ENCODE measurements at places on chromosomes 11 and 22.

DNA sequence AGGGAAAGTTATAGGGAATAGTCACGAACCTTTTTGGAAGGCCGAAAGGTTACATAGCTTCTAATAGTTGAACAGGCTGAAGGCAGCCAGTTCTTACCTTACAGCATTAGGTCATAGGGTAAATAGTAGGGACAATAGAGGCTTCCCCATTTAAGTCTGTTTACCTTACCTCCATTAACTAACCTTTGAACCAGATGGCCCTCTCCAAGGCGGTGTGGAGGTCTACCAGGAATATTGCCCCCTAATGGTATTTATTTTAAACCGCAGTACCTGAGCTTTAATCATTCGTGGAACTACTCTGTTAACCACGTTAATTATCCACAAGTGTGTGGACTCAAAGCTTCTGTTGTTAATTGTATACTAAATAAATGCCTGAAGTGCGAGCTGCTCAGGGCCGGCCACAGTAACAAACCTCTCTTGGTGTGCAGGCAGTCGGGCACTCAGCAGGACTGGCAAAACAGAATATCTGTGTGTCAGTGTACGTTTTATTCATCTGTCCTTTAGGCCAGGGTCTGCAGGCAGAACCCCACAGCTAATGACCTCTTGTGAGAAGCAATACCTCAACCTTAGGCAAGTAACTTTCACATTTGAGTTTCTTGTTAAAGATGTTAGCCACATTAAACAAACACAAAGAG, 81.7 kb downstream of the PRCP start:
- no peak for DNase-seq

GRCh38 chr11:44475114-44475686, 90.3 kb upstream of the CD82 start:
- no peak for DNase-seq

DNA sequence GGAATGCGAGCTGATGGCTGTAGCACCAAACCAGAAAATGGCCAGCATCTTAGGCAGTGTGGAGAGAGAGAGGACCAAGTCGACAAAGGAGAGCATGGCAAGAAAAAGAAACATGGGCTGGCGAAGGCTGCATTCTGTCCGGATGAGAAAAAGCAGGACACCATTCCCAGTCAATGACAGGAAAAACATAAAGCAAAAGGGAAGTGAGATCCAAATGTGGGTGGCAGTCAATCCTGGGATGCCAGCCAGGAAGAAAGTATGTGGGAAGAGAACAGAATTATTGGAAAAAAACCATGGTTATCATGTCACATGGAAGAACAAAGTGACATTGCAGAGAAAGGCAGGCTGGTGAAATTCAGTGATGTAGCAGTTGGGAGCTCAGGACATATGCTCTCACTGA, 36.9 kb upstream of the OR56A1 start:
- DNase-seq, result no peak

- no peak for DNase-seq
Observed at GRCh38 chr11:2213384-2213842, 41.8 kb upstream of the TH start.

DNA sequence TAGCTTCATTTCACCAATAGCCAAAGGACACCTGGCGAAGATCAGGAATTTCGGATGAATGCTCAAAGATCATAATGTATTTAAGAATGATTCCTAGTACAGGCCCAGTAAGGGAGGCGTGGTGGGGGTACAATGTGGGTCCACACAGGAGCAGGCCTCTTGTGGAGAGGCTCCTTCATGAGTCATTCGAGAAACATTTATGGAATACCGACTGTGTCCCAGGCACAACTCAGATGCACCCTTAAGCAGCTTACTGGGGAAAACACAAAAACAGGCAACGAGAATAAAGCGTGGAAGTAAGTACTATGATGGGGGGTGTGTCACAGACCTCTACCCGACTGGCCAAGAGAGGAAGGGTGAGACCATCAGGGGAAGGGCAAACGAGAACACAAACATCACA, 44.5 kb downstream of the SMCO4 start:
- no peak for DNase-seq

DNA sequence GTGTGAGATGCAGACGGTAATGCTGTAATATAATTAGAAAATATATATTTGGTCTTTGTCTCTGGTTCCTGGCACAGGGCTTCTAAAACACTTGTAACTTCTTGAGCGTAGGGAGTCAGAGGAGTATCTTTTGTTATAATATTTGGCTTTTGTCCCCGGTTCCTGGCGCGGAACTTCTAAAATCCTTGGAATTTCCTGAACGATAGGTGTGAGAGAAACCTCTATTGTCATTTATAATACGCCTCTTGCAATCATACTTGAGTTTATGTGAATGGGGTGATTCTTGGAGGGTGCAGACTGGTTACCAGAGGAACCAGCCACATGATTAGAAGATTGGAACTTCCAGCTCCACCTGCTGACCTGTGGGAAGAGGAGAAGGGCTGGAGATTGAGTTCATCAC, 54.1 kb upstream of the ZBED5 start:
- DNase-seq, result no peak

DNA sequence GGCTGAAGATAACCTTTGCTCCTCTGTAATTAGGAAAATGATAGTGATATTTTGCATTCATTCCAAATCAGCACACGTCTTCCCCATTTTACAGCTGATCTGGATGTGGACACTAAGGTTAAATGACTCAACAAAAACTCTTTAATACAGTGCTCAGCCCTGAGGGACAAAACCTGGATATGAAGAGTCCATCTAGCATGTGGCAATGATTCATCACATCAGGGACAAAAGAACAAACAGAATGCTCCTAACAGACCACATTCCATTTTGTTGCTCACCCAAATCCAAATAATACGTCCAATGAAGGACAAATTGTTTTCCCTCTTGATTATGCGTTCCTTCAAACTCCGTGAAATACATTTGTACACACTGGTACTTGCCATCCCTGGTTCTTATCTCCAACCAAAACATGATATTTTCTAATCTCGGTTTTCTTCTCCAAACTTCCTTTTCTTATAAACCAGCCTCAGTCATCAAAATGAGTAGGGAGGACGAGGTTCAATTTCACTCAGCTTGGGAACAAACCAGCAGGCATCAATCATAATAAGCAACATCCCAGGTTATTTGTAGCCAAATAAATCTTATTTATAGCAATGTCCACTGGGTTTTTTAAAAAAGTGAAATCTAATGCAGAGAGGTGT, 53.7 kb upstream of the MTMR2 start:
- DNase-seq, result no peak

GRCh38 chr11:391117-392017, 2.6 kb upstream of the PKP3 start:
- no peak for DNase-seq

DNA sequence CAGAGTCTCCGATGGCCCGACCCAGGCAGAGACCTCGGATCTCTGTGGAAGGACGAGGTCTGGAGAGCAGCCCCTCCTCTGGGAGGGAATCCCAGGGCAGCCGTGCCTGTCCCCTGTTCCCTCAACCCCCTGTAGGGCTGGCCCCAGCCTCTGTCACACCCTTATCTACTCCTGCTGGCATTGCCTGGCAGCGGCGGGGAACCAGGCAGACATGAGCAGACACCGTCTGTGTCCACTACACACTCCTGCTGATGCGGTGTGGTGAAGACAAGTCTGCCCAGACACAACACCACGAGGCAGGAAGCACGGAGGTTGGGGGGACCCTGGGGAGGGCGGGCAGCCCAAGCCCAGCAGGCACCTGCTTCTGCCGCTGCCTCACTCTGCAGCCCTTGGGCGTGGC, 52.5 kb upstream of the A4GALT start:
- no peak for DNase-seq

DNA sequence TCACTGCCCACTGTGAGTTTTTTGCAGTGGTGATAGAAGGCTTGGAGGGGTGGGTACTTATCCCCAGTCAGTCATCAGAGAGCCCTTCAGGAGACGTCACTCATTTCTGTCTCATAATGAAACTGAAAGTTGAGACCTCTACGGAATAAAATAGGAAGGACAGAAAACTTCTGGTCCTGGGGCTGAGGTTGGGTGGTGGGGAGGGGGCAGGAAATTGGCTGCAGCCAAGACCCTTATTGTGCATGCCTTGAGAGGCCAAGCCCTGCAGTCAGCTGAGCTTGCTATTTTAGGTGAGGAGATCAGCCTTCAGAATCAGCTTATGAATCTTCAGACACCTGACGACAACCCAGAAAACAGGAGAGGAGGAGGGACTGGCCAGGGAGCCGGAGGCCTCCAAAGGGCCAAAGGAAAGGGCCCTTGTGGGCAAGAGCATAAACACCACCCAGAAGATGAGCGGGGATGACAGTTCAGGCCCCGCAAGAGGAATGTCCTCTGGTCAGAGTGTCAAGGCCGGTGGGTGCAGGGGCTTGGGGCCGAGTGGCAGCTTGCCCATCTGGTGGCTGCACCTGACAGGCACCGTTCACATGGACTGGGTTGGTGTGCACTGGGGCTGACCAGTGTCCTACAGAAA, 17.9 kb upstream of the ADA2 start:
- DNase-seq, result no peak

GRCh38 chr11:129973068-129973467, 29.6 kb downstream of the PRDM10 start:
- no peak for DNase-seq

DNA sequence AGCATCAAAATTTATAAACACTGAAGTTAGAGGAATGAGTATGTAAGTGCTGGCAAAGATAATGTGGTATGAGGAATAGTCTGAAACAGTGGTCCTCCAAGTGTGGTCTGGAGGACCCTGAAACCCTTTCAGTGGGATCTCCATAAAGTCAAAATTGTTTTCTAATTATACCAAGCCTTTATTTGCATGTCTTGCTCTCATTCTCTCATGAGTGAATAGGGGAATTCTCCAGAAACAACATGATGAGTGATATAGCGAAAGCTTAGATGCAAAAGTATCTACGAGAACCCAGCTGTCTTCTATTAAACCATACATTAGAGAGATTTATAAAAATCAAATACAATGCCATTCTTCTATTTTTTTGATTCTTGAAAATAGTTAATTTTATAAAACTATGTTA, 145.0 kb upstream of the RAG2 start:
- DNase-seq, result no peak
